ENCODE measurements at places on chromosomes 2 and 18. TPM values are rescaled to one million over a fixed set of nuclear protein-coding genes. Genes with fewer than 3 reads are reported as not detected.

The EMILIN2 gene
- 6.2 TPM for total RNA-seq

The LONRF2 gene
- total RNA-seq: not detected

The TEKT4 gene
- not detected for total RNA-seq

The DSEL gene
- total RNA-seq: 0.93 TPM

The ANAPC1 gene
- 74.8 TPM for total RNA-seq

The NCL gene
- total RNA-seq: 426 TPM

The NPAS2 gene
- total RNA-seq: 8.9 TPM

- DNase-seq: no peak
Measured at GRCh38 chr2:2564300-2565078, 233.4 kb upstream of the MYT1L start.

DNA sequence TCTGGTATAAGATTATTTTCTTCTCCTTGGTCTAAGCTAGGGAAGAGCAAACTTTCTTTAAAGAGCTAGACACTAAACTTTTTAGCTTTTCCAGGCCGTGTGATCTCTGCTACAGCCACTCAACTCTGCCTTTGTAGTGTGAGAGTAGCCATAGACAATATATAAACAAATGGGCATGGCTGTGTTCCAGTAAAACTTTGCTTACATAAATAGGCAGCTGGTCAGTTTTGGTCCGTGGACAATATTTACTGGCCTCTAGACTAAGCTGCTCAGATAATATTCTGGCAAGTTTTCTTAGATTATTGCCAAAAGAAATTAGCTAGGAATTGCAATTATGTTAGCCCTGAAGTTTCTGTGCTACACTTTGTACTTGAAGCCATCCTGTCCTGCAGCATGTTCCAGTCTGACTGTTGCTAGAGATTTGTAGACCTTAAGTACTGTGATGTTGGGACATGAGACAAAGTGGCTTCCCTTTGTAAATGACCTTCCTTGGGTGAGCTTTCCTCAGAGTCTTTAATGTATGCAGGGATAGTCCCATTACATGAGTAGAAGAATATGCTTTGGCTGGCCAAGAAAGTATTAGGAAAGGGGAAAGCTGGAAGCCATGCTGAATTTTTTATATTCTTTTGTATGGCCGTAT, 126.9 kb downstream of the SOX11 start:
- no peak for DNase-seq

- no peak for DNase-seq
Measured at GRCh38 chr18:56307354-56308170, 330.8 kb downstream of the TXNL1 start.

DNA sequence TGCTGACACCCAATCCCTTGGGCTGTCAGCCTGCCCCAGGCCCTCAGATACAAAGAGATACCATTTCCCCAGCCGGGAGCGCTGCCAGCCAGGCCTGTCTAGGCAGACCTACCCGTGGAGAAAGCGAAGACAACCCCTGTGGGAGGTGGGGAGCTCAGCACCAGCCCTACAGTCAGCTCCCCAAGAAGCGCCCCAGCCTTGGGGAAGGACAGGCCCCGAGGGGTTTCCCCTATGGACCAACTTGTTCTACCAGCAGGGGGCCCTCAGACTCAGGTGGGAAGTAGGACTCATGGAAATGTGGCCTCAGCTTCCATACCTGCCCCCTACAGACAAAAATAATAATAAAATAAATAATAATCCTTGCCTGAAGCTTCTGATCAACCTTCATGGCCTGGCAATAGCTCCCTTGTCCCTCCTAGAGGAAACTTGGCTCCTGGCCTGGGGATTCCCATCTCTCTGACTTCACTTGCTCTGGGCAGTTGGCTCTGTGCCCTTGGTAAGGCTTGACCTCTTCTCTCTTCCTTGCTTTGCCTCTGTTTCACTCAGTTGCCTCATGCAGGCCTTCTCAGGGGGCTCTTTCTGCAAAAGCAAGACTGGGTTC, 7.0 kb downstream of the SLC35F6 start:
- DNase-seq: no peak

DNA sequence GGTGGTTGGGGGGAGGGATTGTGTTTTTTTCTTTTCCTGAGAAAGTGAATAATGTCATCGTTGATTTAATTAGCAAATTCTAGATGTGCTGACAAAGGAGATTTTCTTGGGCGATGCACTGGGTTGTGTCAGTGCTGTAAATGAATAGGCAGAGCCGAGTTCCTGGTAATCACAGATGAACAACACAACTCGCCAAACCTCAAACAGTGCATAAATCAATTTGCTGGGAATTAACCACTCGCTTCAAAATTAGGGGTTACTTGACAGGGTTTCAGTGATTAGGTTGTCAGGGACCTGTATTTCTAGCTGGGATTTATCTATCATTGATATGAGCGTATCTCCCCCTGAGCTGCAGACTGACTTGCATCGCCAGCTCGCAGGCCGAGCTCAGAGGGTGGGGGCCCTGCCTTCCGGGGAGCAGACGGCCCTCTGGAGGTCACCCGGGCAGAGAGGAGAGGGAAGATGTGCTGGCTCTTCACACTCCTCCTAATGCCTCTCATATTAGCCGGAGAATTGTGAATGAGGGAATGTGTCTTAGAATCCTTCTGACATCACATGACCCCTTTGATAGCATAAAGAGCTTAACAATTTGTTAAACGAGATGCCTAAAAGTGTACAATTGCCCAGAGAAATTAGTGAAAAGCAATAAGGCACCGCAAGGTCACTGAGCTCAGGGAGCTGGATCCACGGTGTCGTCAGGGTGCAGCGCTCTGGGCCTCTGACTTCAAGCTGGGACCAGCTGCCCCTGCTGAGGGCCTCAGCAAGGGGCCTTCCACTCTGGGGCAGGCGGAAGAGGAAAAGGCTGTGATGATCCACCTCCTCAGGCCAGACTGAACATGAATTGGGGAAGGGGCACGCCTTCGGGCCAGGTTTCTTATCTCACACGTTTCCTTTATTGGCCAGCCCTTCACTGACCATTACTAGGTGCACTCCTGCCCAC, 48.9 kb downstream of the SMIM21 start:
- DNase-seq: no peak

DNA sequence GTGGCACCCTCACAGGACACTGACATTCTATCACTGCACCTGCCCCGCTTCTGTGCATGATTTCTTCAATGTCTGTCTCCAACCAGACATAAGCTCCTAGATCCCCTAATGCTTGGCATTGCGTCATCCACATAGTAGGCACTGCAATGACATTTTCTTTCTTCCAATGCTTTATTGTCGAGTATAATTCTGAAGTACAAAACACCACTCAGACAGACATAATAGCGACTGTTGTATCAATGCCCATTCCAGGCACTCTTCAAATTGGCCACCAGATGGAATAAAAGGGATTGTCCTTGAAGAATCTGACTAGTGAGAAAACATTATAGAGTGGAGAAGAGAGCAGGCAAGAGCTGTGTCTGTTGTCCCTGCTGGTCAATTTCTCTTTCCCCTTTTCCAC, 89.0 kb downstream of the LPIN1 start:
- DNase-seq: no peak

DNA sequence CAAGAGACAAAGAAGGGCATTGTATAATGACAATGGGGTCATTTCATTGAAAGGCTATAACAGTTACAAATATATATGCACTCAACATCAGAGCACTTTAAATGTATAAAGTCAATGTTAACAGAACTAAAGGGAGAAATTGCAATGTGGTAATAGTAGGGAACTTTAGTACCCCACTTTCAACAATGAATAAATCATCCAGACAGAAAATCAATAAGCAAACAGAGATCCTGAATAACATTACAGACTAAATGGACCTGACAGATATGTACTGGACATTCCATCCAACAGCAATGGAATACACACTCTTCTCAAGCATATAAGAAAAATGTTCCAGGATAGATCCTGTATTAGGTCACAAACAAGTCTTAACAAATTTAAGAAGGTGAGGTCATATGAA, 90.5 kb upstream of the ALKAL2 start:
- DNase-seq: no peak

DNA sequence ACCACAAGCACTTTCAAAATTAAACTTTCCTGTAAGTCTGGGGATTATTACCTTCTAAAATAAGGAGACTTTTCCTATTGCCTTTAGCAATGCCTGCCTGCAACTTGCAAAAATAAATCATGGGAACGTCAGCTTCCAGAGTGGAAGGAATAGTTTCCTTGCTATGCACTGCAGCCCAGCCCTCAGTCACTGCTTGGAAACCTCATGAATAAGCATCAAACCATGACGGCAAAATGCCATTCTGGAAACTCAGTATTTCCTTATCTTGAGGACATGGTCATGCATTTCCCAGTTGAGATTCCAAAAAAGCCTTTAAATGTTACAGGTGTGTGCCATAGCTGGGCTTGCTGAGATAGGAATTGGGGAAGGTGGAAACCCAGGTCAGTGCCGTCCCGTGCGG, 84.2 kb upstream of the OTOS start:
- DNase-seq: no peak

DNA sequence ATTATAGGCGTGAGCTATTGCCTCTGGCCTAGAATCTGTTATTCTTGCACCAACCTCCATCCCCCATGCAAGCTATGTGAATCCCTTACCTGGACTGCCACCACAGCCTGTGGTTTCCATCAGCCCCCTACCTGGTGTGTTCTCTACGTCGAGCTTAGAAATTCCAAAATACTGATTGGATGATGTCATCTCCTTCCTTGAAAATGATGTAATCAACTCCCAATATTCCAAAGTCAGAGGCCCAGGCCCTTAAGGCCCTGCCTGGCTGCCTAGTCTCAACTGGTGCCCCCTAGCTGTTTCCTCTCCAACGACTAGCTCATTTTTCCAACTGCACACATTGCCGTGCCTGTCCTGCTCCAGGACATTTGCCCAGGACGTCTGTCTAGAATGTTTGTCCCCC, 41.3 kb upstream of the GBX2 start:
- no peak for DNase-seq

DNA sequence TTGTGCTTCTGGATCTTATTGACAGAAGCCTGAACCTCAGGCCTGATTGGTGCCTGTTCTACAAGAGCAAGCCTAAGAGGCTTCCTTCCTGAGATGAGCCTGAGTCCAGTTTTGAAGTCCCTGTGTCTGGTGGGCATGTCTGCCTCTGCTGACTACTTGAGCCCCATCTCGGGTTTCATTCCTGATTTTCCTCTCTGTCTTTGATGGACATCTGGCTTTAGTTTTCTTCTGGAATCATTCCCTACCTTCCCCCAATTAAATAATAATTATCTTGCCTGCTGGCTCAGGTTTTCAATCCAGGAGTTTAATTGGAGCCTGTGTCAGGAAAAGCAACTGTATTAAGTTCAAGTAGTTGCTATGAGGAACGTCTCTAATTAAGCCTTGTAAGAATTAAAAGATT, 135.5 kb upstream of the MC4R start:
- no peak for DNase-seq

GRCh38 chr18:47163241-47163640, 12.9 kb downstream of the IER3IP1 start:
- DNase-seq: no peak

Data from naive thymus-derived CD4-positive, alpha-beta T cell (primary cell).